Stimulated activated CD8-positive, alpha-beta memory T cell treated with anti-CD3 and anti-CD28 coated beads, Interleukin-2, amount 100 ng/mL, for 1 hour (primary cell): ENCODE measurements at places on chromosomes 11 and 22.

DNA sequence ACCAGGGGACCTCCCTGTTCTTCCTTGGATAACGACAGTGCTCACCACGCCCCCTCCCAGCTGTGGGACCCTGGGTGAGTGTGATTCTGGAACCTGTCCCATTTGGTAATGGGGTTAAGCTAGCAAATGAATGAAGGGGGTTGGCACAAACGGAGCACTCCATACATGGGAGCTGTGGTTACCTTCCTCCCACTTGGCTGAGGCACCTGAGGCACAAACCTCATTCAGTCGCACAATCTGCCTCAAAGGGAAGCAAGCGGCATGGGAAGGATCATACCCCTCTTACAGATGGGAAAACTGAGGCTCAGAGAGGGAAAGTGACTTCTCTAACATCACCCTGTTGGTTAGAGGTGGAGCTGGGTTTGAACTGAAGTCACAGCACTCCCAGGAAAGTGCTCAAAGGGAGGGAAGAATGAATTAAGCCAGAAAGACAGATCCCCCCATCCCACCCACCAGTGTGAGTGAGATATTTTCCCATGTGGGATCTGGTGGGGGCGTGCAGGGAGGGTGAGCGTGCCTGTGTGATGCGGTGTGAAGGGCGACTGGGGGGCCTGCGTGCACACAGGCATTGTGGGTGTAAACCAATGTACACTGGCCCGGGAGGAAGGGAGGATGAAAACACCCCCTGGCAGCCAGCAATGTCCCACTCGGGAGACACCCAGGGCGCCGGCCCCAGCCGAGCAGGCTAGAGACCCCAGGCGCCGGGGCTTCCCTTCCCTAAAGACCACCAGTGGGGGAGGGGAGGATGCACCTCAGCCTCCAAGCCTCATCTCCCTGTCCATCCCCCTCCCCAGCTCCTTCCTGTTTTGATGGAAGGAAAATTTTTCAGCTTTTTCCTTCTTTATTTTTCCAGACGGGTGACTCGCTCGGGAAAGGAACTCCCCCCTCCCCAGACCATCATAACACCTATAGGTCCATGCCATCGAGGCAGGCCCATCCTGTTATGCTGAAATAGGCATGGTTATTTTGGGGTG is 8.0 kb upstream of the PDGFB start:
- no peak for DNase-seq

DNA sequence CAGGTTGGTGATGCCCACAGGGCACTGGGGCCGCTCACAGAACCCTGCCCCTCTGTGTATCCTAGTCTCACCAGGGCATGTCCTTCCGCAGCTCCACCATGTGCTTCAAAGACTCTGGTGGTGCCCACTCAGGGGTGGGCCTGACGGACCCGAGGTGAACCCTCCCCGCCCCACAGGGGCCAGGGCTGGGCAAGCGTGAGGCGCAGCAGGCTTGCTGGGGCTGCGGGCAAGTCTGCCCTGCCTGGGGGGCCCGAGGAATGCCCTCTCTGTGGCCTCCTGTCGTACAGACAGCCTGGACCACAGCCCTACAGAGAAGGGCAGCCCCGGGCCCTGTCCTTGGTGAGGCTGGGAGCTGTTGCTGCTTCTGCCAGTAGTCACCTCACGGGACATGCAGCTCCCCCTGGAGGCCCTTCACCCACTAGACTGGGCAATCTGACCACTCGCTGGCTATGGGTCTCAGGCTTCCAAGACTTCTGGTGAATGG is 40.2 kb downstream of the TBX1 start:
- DNase-seq = no peak

- DNase-seq = no peak
Observed at GRCh38 chr11:117303101-117303500, 12.0 kb downstream of the BACE1-AS start.

GRCh38 chr11:8596504-8597046 is 2.5 kb upstream of the STK33 start:
- DNase-seq = no peak

DNA sequence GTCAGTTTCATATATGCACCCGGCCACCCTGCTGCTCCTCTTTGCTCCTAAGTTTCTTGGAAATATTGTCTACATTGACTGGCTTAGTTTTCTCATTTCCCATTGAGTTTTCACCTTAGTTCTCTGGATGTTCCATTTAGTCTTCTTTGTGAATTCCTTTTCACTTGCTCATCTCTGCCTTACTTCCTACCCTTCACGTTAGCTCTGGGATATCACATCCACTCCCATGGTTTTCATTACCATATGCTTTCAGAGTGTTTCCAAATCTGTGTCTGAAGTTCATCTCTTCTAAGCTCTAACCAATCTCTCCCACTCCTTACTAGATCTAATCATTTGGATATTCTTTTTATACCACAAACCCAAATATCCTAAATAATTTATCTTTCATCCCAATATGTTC is 226.4 kb downstream of the FAM76B start:
- DNase-seq = no peak

GRCh38 chr11:121618516-121618915 is 165.7 kb upstream of the SORL1-AS1 start:
- DNase-seq = no peak

DNA sequence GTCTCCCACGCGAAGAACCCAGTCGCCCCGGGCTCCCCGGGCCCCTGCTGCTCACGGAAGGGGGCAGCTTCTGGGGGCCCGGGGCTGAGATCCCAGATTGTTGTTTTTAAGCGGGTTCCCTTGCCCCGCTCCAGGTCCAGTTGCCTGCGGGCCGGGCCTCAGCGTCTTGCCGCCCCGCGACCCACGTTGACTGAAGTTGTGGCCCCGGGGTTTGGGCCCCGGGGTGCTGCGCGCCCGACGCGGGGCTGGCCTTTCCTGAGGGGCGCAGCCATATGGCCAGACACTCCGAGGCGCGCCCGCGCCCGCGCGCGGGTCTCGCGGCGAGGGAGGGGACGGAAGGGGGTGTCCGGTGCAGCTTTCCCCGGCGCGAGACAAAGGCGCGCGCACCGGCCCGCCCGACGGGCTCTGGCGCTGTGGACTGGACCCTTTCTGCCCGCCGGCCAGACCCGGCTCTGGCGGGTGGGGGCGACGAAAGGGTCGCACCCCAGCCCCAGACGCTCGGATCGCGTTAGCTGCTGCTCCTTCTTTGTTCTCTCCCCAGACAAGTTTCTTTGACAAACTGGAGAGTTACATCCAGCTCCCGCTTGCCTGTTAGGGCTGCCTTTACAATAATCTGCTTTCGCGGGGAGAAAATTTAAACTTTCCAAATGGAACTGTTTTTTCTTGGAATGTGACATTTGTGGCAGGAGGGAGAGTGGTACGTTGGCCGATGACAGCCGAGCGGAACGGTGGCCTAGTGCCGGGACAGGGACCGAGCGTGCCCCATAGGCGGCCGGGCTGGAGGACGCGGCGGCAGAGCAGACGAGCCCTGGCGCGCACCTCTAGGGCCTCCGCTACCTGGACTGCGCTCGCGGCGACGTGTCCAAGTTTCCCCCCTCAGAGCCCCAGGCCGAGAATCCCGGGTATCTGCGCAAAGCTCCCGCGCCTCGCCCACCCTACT is 716 bp downstream of the AMOTL1 start:
- DNase-seq = no peak

DNA sequence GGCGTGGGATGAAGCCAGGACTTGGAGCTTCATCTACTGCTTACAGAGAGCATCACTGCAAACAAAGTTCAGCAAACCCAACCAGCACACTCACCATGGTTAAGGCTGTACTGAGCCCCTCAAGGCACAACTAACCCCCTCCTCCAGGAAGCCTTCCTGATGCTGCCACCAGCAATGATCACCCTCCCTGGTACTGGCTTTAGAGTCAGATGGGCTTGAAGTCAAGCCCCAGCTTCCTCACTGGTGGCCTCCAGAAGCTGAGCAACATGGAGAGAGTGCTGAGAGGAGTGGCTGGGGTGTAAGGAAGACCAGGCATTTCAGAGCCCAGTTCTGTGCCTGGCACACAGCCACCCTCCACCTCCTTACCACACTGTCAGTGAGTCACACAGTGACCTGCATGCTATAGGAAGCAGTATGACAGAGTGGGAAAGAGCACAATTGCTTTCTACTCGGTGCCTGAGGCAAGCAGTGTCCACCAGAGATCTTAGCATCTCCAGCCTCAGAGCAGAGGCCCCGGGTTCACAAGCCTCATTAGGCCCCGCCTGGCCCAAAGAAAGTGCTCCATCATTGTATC is 24.7 kb upstream of the BAIAP2L2 start:
- DNase-seq = no peak

- no peak for DNase-seq
Observed at GRCh38 chr11:94804874-94805273, 36.7 kb downstream of the AMOTL1 start.

GRCh38 chr11:120205596-120206161 is 5.2 kb upstream of the OAF start:
- DNase-seq = no peak

- no peak for DNase-seq
Observed at GRCh38 chr11:19795082-19795481, 82.4 kb downstream of the NAV2 start.

- no peak for DNase-seq
Observed at GRCh38 chr11:62359475-62359874, 22.2 kb downstream of the ASRGL1 start.

GRCh38 chr22:27205492-27206373 is 548.3 kb downstream of the MIAT start:
- DNase-seq = no peak

DNA sequence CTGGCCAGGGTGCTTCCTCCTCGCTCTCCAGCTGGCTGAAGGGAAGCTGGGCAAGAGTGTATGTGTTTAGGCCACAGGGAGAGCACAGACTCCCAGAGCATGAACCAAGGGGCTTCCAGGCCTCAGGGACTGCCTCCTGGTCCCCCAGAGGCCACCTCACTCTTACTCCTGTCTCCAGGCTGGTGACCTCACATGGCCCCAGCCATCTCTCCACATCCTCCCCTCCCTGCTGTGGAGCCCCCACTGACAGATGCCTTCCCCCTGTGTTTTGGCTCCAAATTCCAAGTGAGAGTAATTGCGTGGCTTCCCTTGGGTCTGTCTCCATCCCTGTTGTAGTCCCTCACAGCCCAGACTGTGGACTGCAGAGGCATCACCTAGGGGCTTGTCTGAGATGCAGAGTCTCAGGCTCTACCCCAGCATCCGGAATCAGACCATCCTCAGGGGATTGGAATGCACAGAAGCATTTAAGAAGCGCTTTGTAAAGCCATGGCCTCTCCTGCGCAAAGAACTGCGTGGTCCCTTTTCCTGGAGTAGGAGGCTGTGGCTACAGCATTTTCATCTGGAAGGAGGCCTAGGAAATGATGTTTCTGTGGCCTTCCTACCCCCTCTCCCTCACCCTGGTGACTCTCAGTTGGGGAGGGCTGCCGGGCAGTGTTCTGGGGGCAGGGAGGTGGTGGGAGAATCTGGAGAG is 91.1 kb downstream of the ATXN10 start:
- no peak for DNase-seq

- no peak for DNase-seq
Observed at GRCh38 chr11:31397239-31397834, 27.7 kb downstream of the DNAJC24 start.

DNA sequence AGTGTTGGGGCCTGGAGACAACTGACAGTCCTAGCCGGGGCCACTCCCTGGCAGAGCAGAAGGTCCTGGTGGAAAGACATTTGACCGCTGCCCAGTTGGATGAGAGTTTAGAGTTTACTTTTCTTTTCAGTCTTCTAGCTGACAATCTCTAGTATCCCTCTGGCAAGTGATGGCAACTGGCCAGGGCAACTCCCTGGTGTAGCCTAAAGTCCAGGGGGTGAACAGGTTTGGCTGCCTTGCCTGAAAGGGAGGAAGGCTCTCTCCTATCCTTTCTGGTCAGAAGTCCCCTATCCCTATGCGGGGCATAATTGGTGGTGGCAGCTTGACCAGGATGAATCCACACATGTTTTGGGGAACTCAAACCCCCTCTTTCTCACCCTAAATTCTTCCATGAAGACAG is 16.8 kb upstream of the MSANTD2 start:
- DNase-seq = no peak

GRCh38 chr11:60951904-60952741 is at the start of gene SLC15A3:
TSS of gene SLC15A3 (minus strand) at chr11:60952176. CDS start at chr11:60951551, 625 bp downstream.
- no peak for DNase-seq

- DNase-seq = no peak
Observed at GRCh38 chr11:78991681-78992080, 417.0 kb upstream of the NARS2 start.

GRCh38 chr22:31898926-31899325 is 45.4 kb upstream of the YWHAH start:
- no peak for DNase-seq

DNA sequence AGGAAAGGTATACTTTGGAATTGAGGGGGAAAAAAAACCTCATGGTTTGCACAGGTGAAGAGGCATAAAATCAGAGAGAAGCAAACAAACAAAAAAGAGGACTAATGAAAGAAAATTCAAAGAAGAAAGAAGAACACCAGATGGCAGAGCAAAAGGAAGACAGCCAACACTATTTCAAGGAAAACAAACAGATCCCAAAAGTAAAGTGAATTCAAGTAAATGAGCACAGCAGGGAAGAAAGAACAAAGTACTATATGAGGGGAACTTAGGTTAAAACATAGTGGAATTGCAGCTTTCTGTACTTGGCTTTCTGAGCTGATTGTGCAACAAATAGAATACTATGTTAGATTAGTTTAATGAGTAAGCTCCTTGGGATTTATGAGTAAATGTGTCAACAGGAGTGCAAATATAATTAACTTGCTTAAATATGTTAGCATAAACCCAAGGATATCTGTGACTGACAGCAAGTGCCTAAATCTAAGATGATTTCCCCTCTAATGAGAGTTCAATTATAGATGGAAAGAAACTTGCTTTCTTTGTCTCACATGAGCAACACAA is 404.6 kb upstream of the CNTN5 start:
- no peak for DNase-seq

- DNase-seq = no peak
Observed at GRCh38 chr11:125111001-125111342, 454 bp downstream of the TMEM218 start.

GRCh38 chr22:45771711-45772110 is 100.1 kb downstream of the ATXN10 start:
- no peak for DNase-seq

DNA sequence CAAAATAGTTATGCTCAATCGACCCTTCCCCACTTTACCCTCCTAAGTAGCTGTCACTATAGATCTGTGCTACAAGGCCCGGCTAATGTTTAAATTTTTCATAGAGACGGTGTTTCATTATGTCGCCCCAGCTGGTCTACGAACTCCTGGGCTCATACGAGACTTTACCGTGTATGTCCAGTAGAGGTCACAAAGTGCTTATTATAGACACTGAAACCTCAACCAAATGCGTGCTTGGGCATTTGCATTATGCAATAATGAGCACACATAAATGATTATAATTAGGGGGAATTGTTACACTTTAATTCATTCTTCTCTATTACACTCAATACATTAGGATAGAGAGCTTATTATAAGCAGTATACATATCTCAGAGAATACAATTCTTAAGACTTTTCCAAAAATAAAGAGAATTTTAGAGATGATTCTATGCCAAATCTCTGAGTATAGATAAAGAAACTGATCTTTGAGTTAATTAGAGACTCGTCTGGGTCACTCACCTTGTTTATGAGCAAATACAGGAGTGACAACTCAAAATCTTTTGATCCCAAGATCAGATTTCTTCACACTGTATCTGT is 12.5 kb upstream of the MRPL16 start:
- no peak for DNase-seq
